ENCODE measurements at places on chromosomes 2 and 18. TPM values are rescaled to one million over a fixed set of nuclear protein-coding genes. Genes with fewer than 3 reads are reported as not detected.

- ATAC-seq = no peak
These were observed 45.2 kb downstream of the FAM168B start for GRCh38 chr2:131047920-131048560.

DNA sequence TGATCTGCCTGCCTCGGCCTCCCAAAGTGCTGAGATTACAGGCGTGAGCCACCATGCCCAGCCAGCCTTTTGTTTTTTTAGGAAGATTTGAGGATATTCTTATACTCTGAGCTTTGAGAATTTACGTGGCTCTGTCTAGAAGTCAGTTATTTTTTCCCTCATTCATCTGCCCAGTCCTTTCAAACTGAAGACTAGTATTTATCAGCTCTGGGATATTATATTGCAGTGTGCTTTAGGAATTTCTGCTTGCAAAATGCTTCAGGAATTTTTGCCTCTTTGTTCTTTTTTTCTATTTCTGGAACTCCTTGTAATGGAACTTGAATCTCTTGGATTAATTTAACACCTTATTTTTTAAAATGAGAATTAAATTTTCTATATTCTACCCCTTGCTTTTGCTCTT, 22.6 kb downstream of the ACSL3 start:
- no peak for ATAC-seq

DNA sequence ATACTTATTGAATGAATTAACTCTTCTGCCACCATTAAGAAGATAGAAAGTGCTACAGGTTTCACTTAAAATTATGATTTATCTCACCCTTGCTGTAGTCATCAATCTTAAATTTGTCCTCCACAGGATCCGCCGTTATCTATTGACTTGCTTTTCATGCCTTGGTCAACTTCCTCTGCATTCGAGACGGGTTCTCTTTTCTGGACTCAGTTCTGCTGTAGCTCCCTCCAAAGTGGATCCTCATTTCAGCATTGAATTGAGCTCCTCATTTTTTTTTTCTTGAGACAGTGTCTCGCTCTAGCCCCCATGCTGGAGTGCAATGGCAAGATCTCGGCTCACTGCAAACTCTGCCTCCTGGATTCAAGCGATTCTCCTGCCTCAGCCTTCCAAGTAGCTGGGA, 27.6 kb downstream of the INPP5D start:
- no peak for ATAC-seq

DNA sequence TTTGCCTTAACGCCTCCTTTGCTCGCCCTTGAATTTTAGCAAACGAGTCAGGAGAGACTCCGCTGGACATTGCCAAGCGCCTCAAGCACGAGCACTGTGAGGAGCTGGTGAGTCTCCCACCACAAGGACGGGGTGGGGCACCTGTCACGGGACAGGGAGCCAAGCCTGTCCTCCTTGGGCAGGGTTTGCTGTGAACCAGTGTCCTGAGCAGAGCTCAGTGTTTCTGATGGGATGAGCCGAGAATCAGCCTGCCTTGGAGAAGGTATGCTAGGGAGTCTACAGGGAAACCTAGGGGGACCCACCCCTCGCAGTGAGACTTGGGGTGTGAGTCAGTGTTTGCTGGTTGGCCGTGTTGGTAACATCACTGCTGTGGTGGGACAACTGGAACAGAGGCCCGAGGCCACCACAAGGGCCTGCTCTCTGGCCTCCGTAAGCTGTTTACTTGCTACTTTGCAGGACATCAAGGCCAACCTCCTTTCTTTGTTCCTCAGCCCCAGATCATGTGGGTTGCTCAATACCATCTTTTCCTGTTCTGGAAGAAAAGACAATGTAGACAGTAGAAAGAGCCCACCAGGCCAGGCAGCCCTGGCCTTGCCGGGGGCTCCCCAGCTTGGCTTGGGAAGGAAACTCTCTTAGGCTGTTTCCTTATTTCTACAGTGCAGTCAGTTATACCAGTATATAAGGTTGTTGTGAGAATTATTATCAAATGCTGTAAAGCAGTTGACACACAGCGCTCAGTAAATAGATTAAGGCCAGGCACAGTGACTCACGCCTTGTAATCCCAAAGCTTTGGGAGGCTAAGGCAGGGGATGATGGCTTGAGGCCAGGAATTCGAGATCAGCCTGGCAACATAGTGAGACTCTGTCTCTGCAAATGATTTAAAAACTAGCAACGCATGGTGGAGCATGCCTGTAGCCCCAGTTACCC, 42.4 kb downstream of the ITGB1BP1 start:
- no peak for ATAC-seq

GRCh38 chr2:38806733-38807059, 28.7 kb downstream of the GEMIN6 start:
- ATAC-seq = no peak

DNA sequence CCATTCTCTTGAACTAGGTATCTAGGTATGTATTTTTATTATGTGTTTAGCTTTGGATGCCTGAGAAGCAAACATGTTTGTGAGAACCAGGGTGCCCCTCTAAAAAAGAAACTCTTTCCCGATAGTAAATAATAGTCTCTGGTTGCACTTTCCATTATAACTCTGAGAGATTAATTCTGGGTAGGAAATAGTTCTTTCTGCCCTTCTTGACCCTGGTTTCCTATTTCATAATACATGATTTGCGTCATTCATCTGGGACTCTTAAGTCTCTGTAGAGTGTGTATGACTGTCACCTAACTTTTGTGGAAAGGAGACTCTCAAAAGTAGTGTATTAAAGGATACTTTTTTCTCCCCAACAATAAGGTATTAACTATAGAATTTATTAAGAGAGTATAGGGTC, 31.5 kb downstream of the ACSL3 start:
- ATAC-seq = no peak

- no peak for ATAC-seq
These were observed 13.2 kb downstream of the BIN1 start for GRCh38 chr2:127093648-127094210.

GRCh38 chr2:17930773-17931172, 52.3 kb downstream of the KCNS3 start:
- no peak for ATAC-seq

Gene ZSWIM2
- total RNA-seq = not detected

Gene TLX2
- 0.73 TPM for total RNA-seq

Gene HOXD11
- total RNA-seq = 0.26 TPM

Gene TMEM150A
- 3.6 TPM for total RNA-seq

Gene RTP5
- 0.63 TPM for total RNA-seq
